Stimulated activated CD8-positive, alpha-beta memory T cell treated with anti-CD3 and anti-CD28 coated beads, Interleukin-7, amount 100 ng/mL, for 48 hours (primary cell): ENCODE measurements at places on chromosomes 2 and 18.

DNA sequence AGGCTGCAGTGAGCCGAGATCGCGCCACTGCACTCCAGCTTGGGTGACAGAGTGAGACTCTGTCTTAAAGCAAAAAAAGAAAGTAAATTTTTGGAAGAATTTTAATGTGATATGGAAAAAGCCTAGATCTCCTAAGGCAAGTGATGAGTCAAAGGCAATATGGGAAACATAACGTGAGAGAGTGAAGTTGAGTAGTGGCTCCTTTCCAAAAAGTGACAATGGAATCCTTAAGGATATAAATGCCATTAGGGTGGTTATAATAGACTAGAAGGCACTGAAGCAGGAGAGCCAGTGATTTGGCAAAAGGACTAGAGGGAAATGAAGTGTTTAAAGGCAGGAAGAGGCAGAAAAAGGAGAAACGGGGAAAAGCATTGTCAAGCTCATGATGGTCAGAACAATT is 25.6 kb downstream of the ARHGAP28 start:
- no peak for DNase-seq

GRCh38 chr2:237882510-237883481 is 23.4 kb downstream of the RAMP1 start:
- no peak for DNase-seq

DNA sequence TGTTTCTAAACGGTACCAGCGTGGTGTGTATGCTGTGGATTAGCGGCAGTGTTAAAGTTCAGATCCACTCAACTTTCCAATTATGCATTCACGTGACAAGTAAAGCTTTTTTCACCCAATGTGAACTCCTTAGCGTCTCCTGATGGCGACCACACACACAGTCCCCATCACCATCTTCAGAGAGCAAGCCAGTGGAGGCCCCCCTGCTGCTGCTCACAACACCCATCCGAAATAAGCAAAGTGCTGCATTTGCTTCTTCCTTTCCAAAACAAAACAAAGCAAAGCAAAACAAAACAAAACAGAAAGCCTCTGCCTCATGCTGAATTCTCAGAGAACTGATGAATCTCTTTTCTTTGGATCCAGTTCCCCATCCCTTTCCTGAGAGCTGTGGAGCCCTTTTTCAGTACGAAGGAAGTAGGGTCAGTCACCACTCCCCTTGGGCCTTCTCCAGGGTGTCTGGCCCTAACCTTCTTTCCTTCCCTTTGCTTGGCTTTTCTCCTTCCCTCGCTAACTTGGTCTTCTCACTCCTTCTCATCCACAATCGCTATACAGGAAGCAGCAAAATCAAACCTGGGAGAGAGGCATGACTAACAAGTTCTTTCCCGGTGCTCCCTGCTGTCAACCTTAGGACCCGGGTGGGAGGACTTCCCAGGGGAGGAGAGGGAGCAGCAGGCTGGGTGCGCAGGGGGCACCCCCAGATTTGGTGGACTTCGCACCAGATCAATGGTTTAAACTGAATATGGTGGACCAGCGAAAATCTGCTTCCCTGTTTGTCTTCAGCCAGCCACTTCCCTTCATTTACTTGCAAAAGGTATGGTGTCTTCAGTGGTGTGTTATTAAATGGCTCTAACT is 56.0 kb downstream of the NRP2 start:
- DNase-seq = no peak

DNA sequence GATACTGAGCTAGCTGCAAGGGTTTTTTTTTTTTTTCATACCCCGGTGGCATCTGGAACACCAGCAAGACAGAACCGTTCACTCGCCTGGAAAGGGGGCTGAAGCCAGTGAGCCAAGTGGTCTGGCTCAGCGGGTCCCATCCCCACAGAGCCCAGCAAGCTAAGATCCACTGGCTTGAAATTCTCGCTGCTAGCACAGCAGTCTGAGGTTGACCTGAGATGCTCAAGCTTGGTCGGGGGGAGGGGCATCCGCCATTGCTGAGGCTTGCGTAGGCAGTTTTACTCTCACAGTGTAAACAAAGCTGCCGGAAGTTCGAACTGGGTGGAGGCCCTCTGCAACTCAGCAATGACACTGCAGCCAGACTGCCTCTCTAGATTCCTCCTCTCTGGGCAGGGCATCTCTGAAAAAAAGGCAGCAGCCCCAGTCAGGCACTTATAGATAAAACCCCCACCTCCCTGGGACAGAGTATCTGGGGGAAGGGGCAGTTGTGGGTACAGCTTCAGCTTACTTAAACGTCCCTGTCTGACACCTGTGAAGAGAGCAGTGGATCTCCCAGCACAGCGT is 5.1 kb upstream of the MIB1 start:
- no peak for DNase-seq

DNA sequence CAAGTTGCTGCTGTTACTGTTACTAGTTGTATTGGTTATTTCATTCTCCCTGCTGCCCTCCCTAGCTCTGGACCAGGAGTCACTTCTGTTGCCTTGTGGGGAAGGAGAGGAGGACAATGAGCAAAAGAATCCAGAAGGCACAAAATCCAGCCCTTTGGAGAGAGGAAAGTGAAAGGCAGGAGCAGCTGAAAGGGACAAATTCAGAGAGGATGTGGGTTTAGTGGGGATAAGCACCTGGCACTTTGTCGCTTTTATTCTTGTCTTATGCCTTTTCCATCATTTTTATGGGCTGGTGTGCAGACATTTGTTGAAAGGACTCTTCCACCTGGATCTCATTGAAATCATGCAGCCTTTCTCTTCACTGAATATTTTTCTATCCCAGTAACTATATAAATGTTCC is 24.3 kb upstream of the LTBP1 start:
- DNase-seq = no peak

DNA sequence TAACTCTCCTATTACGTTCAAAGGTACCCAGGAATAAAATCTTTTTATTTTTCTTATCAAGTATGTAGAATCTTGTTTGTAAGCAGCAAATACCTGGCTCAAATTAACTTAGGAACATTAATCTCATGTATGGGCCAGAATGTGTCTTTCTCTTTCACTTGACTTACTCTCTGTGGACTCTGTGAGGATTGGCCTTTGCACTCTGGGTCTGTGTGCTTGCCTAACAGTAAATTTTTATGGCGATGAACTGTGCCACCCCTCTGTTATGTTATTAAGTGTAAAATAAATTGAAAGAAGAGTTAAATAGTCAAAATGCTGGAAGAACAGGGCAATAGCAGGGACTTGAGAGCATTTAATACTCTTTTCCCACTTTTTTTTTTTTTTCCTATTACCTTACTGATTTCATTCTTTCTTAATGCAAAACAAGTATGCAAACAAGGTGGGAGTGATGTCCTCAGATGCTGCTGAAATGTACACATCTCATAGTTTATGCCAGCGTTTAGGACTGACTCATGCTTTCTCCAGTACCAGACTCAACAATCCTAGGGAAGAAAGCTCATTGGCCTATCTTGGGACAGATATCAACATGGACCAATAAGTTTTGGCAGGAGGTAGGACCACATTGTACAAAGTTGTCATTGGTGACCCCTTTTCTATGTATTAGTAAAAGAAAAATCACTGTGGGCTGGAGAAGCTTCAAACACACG is 25.5 kb downstream of the LYPD6 start:
- no peak for DNase-seq

- no peak for DNase-seq
Measured at GRCh38 chr2:196558497-196558896, 81.0 kb upstream of the CCDC150 start.

DNA sequence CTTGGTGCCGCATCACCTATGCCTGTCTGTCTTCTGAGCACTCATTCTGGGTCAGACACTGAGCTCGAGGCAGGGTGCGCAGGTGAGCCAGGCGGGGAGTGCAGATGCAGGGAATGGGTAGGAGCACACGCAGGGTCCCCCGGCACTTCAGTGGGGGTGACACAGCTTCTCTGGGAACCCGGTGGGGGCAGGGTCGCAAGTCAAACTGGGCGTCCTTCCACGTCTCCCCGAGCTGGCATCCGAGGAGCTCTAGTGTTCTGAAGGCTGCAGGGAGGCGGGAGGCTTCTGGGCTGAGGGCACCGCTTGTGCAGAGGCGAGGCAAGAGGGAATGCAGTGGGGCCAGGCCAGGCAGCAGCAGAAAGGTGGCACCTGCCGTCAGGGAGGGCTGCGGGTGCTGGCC is 86.0 kb downstream of the DGKD start:
- DNase-seq = no peak

DNA sequence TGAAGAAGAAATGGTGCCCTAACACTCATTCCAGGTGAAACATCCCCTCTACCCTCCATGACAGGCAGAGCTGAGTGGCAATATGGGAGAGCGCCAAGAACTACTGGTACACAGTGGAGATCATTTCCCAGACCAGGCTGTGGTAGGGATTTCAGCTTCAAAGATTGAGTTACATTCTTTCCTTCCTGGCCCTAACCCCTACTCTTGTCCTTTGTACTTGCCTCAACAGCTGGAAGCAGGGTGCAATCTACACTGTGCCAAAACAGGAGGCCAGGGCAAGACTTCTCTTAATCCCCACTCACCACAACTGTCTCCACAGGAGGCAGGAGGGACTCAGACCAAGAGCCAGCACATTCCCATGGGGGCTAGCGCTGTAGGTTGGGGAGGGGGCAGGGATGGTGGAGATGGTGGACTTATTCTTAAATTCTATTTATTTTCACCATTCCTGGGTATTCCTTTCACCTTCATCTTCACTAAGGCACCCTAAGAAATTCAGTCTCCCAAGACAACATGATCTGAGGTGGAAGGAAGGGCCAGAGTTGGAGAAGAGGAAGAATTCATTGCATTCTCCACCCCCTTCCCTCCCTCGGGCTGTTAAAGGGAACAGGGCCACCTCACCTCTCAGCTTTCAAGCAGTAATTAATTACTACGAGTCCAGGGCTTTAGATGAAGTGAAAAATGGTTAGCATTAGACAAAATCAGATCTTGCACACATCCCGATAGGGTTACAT is 65.9 kb downstream of the AAK1 start:
- DNase-seq = no peak

DNA sequence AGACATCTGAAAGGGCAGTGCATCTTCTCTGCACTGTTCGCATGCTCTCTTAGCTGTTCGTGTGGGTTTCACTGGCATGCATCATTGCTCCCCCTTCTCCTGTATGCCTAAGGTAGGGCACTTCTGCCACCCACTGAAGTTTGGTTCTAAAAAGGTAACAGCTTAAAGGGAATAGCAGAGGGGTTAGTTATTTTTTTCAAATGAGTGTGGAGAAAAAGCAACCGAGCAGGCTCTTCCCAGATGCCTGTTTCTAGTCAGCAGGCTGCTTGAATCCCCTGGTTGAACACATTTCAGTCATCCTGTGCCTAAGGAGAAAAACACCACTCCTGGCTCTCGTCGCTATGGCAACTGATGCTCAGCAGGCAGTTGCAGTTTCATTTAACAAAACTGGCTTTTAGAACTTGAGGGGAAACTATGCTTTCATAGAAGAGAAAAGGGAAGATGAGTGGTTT is 69.8 kb upstream of the GALNT3 start:
- DNase-seq = no peak

- no peak for DNase-seq
Measured at GRCh38 chr2:80545420-80546210, 241.1 kb upstream of the LRRTM1 start.

GRCh38 chr2:239813261-239814115 is 211.7 kb downstream of the NDUFA10 start:
- no peak for DNase-seq

DNA sequence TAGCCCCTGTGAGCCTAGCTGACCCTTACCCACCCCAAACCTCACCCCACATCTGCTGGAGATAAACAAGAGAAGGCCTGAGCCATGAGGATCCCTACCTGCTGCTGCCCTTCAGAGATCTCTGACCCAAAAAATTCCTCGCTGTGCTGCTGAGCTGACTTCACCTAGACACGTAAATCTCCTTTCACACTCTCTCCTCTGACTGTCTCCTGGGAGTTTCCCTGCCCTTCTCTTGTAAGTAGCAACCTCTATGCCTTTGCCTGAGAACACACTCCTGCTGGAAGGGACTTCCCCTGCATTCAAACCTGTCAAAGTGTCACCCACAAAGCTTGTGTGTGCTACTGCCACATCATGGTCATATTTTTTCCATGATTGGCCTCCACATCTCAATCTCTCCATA is 134.2 kb upstream of the NOL4 start:
- no peak for DNase-seq

GRCh38 chr18:46596119-46596518 is 60.9 kb downstream of the LOXHD1 start:
- DNase-seq = no peak

DNA sequence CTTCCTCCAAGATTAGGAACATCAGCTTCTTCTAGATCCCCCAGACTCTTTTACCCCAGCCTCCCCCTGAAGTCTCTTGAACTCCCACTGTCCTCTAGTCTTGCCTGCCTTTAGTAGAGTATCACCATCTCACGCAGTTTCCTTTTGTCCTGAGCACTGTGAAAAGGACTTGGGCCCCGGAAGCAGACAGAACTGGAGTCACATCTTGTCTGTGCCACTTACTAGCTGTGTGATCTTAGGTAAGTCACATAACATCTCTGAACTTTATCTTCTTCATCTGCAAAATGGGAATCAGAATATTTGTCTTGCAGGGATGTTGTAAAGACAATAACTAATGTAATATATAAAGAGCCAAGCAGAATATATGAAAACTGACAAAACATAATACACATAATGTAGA is 8.4 kb upstream of the TRABD2A start:
- DNase-seq = no peak

GRCh38 chr2:8107621-8108378 is 574.1 kb upstream of the ID2 start:
- DNase-seq = no peak

GRCh38 chr2:220562375-220563140 is 935.1 kb downstream of the SLC4A3 start:
- no peak for DNase-seq

DNA sequence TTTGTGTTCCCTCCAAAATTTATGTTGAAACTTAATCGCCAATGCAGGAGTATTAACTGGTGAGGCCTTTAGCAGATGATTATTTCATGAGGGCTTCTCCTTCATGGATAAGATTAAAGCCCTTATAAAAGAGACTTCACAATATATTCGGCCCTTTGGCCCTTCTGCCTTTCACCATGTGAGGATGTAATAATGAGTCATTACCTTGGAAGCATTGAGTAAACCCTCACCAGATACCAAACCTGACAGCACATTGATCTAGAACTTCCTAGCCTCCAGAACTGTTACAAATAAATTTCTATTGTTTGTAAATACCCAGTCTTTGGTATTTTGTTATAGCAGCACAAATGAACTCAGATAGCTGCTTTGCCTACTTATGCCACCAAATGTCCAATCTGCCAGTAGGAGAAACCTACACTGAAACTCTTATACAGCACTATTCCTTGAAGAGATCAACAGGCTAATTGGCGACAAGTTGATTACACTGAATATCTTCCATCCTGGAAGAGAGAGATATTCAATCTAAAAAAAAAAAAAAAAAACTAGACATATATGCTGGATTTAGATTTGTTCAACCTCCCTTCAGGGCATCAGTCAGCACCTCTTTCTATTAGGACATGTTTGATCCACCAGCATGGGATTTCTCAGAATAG is 125.9 kb upstream of the COL5A2 start:
- no peak for DNase-seq

GRCh38 chr2:235291461-235291860 is 202.4 kb upstream of the AGAP1 start:
- no peak for DNase-seq

GRCh38 chr18:23056315-23056714 is 79.0 kb upstream of the CABLES1 start:
- DNase-seq = no peak

- DNase-seq = no peak
Measured at GRCh38 chr2:177874686-177875085, 197.9 kb downstream of the PDE11A start.

- no peak for DNase-seq
Measured at GRCh38 chr2:8631465-8632005, 50.3 kb upstream of the ID2 start.

GRCh38 chr2:84102274-84102673 is 356.8 kb downstream of the SUCLG1 start:
- no peak for DNase-seq
